Left lung (tissue), 14 donors: ENCODE measurements at places on chromosomes 4 and X. TPM values are rescaled to one million over a fixed set of nuclear protein-coding genes. Genes with fewer than 3 reads are reported as not detected.

Gene SORBS2
- polyA plus RNA-seq, result 24.2 TPM

Gene INTS6L
- 33.1 TPM for polyA plus RNA-seq

DNA sequence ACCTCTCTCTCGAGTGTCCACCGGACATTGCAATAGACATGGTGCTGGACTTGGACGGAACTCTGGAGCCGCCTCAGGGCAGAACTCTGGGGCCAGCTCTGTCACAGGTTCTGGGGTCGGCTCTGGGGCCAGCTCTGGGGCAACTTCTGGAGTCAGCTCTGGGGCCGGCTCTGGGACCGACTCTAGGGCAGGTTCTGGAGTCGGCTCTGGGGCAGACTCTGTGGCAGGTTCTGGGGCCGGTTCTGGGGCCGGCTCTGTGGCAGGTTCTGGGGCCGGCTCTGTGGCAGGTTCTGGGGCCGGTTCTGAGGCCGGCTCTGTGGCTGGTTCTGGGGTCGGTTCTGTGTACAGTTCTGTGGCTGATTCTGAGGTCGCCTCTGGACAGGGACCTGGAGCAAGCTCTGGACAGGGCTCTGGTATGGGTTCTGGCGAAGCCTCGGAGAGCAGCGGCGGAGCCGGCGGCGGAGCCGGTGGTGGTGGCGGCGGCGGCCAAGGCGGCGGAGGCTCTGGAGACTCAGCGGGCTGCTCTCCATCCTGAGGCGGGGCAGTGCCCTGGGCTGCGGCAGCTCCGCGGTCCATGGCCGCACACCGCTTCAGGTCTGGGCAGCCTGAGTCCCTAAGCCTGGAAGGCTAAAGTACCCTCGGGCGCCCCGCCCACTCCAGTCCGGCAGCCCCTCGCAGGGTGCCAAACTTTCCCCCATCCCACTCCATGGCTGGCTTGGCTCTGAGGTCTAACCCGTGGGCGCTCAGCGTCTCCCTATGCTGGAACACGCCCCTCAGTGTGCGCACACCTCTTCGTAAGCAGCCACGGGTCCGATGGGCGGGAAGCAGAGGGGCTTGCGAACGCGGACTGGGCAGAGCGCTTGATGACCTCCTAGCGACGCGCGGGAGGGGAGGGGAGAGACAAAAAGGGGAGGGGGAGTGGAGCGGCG lies at the start of gene DGKK:
TSS of gene DGKK (minus strand) at position 723 of the 929 bp plus-strand sequence. CDS start at position 576, 147 bp downstream.
- peak; percentile 30 for DNase-seq

DNA sequence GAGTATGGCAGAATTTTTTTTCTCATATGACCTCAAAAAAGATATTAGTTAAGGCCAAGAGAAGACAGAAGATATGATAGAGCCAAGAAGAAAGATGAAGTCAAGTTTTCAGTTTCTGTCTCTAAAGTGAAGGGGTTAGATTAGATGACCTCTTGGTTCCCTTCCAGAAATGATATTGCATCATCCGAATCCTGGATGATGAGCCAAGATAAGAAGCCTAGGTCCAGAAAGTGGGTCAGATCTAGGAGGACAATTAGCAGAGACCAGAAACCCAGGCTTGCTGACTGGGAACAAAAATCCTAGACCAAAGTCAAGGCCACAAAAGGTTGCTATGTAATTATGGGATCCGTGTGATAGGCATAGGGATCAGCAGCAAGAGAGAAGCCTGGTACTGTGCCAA lies 20.2 kb downstream of the SATL1 start:
- DNase-seq, result no peak

DNA sequence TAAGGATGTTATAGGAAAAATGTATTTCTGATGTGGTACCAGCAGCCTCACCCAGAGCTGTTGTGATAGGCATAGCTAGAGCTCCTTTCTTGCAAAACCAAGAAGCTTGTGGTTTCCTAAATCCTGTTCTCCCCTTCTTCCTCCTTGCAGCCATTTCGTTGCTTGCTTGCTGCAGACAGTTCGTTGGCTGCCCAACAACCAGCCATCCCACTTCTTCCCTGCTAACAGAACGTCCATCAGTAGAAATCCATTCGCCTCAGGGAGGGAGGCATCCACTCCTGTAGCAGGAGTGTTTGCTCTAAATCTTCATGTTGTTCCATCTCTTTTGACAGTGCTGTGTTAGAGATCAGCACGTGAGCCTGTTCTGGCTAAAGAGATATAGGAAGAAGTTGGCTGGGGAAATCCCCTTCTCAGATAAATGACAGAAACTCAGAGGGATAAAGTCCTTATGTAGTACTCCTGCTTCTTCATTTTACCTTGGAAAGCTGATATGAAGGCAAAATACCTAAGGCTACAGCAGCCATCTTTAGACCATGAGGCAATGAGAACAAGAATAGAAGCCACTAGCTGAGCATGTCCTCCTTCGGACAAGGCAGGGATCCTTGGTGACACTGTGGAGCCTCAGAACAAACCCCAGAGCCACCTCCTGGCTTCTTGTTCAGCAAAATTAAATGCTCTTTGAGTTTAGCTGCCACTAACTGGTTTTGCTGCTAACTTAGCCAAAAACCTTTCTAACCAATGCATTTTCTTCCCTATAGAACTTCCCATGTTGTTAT lies 68.4 kb upstream of the RELL1 start:
- DNase-seq, result no peak

- peak; percentile 76 for DNase-seq
Observed at GRCh38 chr4:113383111-113383785, 333.8 kb downstream of the ANK2 start.

DNA sequence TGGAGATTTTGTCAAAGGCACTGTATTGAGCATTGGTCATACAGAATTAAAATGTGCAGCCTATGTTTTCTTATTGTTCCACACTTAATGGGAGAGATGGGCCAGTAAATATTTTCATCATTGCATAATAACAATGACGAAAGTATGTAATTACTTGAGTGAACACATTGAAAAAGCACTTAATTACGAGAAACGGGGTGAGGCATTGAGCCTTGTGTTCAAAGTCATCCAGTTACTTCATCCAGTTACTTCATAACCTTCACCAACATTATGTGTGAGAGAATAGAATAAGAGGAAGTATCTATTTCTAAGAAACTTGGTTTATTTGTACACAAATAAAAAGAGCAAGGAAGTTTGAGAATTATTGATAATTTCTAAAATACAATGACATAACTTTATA lies 1427.0 kb downstream of the ADGRL3 start:
- no peak for DNase-seq

DNA sequence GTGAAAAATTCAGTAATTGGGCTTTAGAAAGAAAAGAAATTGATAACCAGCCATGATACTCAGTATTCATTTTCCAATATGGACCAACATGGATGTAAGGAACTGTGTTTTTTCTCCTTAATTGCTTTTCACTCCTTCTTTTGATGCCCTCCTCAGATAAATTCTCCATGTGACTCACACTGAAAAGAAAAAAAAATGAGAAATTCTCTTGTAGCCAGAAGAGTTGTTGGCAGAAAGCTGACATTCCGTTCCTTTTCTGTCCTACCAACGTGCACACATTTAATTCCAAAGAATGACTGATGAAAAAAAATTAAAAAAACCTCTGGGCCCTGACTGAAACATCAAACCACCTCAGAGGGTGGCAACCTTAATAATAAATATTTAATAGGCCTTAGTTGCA lies 153.1 kb downstream of the AMELX start:
- DNase-seq, result no peak

GRCh38 chr4:76023389-76023788 lies at the start of gene CXCL10:
Gene CXCL10, minus strand, starts transcription at chr4:76023497. Its CDS starts 66 bp downstream, at chr4:76023431.
- no peak for DNase-seq

DNA sequence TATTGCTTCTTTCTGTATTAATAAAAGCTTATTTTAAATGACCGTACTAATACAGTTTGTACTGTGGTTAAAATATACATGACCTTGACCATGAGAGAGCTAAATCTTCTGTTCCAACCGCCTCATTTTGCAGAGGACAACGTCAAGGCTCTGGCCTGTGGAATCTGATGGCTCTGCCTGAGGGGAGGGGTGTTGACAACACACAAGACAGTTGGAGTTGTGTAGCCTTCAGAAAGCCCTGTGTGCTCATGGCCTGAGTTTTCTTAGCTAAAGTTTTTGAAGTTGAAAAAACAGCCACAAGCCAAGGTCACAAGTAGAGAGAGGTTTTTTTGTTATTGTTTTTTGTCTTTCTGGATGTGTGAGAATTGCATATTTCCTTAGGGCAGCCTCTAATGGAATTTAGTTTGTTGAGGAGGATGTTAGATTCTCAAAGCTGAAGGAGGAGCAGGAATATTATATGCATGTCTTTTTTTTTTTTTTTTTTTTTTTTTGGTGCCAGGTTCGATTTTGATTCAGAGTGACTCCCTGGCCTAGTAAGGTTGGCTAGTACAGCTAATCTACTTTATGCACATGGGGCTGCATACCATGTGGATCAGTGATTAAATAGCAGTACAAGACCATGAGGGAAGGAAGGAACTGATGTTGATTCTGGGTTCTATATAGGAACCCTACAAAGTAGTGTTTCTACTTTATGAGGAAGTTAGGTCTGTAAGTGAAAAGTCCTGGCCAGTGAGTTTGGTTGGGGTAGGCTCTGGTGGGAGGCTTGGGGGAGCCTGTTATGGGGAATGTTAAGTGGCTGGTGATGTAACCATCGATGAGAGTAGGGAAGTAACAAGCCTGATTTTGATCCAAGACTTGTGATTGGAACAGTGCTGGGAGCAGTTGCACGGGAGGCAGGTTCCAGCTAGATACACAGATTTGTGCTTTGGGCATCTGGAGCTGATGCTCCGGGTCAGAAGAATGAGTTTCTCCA lies 20.3 kb downstream of the SMS start:
- no peak for DNase-seq

- DNase-seq, result no peak
Observed at GRCh38 chr4:55824865-55825264, 5.3 kb downstream of the EXOC1L start.

- DNase-seq, result no peak
Observed at GRCh38 chr4:43048570-43048969, 156.1 kb downstream of the GRXCR1 start.

- no peak for DNase-seq
Observed at GRCh38 chr4:186701273-186701672, 22.4 kb downstream of the FAT1 start.

DNA sequence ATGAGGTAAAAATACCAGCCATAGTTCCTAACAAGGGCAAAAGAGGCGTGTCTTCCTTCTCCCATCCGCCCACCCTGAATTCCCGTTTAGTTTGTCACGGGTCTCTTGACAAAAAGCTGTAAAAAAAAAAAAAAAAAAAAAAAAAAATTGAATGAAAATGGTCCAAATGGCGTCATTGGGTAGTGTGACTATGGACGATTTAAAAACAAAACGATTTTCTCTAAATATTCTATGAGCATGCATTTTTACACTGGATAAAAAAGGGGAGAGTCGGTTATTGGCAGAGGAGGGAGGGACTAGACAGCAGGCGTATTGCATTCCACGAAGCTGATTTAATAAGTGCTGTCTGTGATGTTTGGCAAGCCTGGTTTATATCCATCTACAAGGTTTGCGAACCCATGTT lies at the start of gene FAM133A:
TSS of gene FAM133A (plus strand) at position 338 of the 403 bp plus-strand sequence. CDS start 35,214 bp downstream, outside the sequence.
- DNase-seq, result no peak

DNA sequence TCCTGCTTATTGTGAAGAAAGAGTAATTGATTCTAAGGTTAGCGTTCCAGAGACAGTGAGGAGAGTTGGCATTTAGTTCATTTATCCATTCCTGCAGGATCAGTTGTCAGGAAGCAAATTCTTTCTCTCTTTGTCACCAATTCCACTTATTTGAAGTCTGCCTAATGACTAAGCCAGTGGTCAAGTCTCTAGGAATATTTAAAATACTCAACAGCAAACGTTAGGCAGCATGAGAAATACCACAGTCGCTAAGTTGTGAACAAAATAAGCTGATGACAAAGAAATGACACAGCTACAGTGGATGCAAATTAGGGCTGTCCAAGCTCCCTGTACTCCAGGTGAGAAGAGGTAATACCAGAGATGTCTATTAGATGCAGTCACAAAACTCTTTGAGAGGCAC lies 6.6 kb upstream of the MAGEB17 start:
- DNase-seq, result no peak

DNA sequence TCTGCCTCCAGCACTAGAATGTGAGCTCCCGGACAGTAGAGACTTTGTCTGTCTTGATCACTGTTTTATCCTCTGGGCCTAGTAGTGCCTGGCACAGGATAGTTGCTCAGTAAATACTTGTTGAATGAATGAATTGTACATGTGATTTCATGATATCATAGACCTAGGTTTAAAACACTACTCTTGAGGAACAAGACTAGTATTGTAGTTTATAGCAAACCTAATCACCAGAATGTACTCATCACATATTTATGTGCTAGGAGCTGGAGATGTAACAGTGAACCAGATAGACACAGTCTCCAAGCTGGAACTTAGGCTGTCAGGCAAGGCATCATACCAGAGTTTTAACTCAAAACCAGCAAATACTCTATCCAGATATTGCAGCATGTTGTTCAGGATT lies 23.5 kb downstream of the GAB3 start:
- no peak for DNase-seq

DNA sequence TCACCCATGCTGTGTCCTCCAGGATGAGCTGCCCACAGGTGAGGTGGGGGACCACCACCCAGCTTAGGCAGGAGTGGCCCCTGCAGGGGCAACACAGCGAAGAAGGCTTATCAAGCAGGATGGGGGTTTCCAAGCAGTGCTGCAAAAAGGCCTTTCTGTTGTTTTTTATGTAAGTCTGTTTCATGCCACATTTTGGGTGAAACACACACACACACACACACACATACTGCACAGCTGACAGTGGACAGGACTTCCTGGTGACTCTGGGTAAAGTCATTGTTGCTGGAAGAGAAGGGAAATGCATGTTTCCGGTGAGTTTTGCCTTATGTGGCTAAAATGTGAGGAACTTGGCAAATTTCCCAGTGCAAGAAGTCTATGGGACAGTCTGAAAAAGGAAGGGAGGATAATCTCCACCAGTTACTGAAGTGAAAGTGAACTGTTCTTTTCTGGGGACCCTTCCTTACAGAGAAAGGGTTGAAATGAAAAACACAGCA lies 119.2 kb downstream of the IRF2 start:
- DNase-seq, result peak; percentile 88

- DNase-seq, result no peak
Observed at GRCh38 chr4:150816491-150816890, 198.6 kb downstream of the LRBA start.

DNA sequence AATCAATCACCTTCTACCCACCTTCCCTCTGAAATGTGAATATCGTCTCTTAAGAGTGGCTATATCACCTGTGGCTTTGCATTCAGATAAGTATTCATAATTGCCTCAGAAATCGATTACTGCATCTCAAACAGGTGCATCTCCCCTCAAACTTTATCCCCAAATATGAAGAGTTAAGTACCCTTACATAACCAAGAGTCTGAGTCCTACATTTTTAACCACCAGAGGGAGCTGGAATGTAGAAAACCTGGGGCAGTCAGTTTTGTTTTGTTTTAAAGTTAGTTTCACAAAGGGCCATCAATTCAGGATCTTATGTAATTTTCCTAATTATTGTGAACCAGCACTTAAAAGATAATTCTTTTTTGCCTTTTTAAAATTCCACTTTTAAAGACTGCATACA lies 5.7 kb downstream of the TCEANC start:
- no peak for DNase-seq
